ENCODE measurements at places on chromosomes 11 and 22.

GRCh38 chr11:3626250-3626960 is 15.4 kb downstream of the ART5 start:
- H3K4me1 ChIP-seq: no peaks in the 10 kb centered on the region
- no peak overlapping the region for H3K4me3 ChIP-seq
- H3K27ac ChIP-seq: no peak overlapping the region
- no peaks in the 10 kb centered on the region for H3K27me3 ChIP-seq
- H3K36me3 ChIP-seq: no peaks in the 10 kb centered on the region

- DNase-seq: no peak
- H3K4me3 ChIP-seq: no peak overlapping the region
- H3K36me3 ChIP-seq: no peaks in the 10 kb centered on the region
- H3K4me1 ChIP-seq: no peaks in the 10 kb centered on the region
- no peak overlapping the region for H3K27ac ChIP-seq
Observed at GRCh38 chr11:70087446-70088167, 9.5 kb downstream of the ANO1 start.

- no peaks in the 10 kb centered on the region for H3K4me1 ChIP-seq
- H3K4me3 ChIP-seq: no peak overlapping the region
- H3K27ac ChIP-seq: no peak overlapping the region
- no peak for DNase-seq
Observed at GRCh38 chr11:58506935-58507334, 970 bp downstream of the OR5B21 start.

DNA sequence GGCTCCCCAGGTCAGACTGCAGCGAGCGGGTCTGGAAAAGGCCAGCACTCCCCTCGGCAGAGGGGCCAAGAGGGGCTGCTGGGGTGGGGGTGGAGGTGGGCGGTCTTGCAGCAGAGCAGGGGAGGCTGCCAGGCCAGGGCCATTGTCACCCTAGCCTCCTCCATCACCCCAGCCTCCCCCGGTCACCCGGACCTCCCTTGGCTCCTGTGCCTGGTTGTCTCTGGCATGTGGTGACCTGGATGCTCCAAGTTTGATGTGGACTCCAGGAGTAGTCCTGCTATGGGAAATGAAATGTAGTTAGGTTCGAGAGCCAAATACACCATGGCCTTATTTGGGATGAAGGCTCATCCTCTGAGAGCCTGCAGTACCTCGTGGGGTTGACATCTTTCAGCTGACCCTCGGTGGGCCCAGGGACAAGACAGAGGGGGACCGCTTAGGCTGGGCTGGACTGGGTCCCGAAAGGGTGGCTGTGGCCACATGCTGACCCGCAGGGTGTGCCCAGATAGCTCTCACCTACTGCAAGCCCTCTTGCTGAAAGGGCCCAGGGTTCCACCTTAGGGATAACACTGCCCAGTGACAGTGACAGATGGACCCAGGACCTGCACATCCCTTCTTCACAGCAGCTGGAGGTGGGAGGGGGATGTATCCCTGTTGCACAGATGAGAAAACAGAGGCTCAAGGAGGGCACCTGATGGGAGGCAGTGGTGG is 24.1 kb downstream of the MRGPRD start:
- H3K4me1 ChIP-seq: no peaks in the 10 kb centered on the region
- no peak overlapping the region for H3K4me3 ChIP-seq
- no peak overlapping the region for H3K27ac ChIP-seq
- H3K36me3 ChIP-seq: no peaks in the 10 kb centered on the region
- DNase-seq: no peak
